ENCODE measurements at places on chromosomes 12 and 14. TPM values are rescaled to one million over a fixed set of nuclear protein-coding genes. Genes with fewer than 3 reads are reported as not detected.
A peak's percentile ranks its signal among the peaks of the same experiment; 100 is the strongest.

DNA sequence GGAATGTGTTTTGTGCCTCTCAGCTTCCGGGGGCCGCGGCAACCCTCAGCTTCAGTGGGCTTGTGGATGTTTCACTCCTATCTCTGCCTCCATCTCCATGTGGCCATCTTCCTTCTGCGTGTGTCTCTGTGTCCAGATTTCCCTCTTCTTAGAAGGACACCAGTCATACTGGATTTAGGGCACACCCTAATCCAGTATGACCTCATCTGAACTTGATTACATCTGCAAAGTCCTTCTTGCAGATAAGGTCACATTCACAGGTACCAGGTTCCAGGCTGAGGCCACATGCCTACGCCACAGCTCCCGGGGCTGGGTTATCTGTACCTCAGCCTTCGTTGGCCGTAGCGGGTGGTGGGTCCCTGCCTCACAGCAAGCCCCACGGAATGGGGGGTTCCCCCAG lies 68.9 kb downstream of the ZNF664 start:
- no peak for DNase-seq

The SIRT4 gene
- 3.8 TPM for total RNA-seq

The NOVA1 gene
- total RNA-seq = 18.7 TPM

- no peak for DNase-seq
Observed at GRCh38 chr14:104292084-104292970, 153.9 kb downstream of the KIF26A start.

DNA sequence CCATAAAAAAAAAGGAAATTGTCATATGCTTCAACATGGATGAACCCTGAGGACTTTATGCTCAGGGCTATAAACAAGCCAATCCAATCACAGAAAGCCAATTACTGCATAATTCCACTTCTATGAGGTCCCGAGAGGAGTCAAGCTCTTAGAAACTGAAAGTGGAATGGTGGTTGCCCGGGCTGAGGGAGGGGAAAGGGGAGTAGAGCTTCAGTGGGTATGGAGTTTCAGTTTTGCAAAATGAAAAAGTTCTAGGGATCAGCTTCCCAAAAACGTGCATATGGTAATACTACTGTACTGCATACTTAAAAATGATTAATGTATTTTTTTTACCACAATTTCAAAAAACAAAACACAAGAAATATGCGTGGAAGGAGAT lies 52.0 kb downstream of the RNF34 start:
- DNase-seq = no peak

DNA sequence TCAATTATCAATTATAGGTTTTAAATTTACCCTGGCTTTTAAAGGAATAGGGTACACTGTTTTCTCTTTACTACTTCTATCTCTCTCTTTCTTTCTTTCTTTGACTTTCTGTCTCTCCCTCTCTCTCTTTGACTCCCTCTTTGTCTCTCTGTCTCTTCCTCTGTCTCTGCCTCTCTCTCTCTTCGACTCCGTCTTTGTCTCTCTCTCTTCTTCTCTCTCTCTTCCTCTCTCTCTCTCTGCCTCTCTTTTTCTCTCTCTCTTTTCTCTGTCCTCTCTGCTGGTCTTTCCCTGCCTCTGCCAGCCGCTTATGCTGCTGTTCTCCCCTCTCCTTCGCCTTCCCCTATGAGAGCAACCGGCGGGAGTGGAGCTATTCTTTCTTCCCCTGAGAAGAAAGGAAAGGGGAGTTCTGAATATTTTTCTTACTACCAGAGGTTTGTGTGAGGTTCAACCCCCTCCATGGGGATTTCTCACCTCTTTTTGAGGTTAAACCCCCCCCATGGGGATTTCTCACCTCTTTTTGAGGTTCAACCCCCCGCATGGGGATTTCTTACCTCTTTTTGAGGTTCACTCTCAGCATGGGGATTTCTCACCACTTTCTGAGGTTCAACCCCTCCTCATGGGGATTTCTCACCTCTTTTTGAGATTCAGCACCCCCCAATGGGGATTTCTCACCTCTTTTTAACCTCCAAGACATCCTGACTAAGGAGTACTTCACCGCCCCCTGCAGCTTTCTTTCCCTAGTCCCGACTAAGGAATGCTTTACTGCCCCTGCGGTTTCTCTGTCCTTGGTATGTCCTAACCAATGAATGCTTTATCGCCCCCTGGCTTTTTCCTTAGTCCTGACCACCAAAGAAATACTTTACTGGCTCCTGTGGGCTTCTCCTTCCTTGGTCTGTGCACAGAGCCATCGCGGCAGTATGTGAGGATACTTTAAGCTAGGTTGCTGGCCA lies 27.4 kb upstream of the DDHD1 start:
- no peak for DNase-seq

DNA sequence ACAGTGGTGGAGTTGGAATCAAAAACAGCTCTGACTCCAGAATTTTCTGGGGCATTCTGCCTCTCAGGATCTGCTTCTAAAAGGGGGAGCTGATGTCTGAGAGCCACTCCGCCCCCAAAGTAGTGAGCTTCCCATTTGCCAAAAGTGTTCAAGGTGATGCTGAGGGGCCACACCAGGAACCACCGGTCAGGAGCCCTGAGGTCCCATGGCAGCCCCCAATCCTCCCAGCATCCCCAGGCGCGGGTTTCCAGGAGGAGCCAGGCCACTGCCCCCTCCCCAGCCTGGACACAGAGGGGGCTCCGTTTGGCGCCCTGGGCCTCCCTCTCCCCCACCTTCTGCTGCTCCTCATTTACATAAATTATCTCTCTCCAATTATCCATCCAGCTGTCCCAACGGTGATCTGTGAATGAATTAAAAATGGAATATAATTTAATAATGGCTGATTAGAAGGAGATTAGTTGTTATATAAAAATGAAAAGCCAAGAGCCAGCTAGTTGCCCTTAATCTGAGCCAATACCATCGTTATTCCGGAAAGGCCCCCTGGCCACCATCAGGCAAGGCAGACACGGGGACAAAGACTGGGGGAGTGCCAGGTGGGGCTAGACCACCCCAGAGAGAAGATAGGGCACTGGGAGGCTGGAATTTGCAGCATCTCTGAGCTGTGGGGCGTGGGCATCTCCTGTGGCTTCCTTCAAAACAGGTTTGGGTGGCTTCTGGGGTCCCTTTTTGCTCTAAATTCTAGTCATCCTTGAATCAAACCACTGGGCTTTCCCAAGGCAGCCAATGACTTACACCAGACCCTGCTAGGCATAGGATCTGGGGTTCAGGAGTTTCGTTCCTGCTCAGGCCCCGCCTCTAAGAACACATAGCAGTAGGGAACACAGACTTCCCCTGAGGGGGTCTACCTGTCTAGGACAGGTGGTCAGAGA lies 19.7 kb upstream of the VSX2 start:
- no peak for DNase-seq

The OR6S1 gene
- not detected for total RNA-seq

The PLEKHD1 gene
- 0.06 TPM for total RNA-seq

DNA sequence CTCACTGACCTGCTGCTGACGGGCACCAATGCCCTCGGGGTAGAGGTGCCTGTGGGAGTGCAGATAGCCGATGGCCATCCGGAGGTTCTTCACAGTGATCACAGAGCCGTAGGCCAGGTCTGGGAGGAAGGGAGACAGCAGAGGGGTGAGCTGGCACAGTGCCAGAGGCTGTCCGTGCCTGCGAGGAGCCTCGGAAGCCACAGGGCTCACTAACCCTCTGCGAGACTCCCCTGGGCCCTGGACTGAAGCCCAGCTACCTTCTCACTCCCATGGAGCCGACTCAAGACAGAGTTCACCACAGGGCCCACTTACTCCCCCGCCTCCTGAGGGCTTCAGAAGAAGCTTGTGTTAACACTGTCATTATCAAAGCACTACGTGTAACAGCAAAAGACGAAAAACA lies 24.5 kb downstream of the POMT2 start:
- DNase-seq = no peak

- no peak for DNase-seq
Observed at GRCh38 chr12:125606312-125606711, 541.1 kb downstream of the AACS start.

GRCh38 chr14:43503508-43503907 lies 1003.6 kb downstream of the FSCB start:
- no peak for DNase-seq

DNA sequence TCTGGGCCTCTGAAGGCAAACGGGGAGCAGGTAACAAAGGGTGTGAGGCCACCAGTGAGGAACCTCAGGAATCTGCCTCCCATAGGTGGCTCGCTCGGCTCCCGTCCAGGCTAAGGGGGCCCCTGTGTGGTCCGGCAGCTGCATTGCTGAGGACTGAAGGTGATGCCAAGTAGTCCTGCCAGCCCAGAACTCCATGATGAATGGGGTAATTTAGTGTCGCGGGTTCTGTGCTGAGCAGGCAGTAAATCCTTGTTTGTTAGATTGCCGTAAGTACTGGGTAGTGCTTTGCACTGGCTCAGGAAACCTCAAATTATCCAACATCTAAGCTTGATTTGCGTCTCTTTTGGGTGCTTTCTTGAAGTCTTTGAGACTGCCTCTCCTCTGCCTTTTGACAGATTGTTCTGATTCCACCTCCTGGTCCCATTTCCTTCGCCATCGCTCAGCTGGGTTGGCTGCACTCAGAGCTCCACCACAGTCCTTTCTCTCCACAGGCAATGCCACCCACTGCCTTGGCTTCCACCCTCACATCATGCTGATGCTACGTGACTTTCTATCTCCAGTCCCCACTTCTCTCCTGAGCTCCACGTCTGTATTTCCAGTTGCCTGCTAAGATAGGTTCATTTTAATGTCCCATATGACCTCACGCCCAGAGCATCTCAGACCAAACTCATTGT lies 392.0 kb downstream of the FUT8 start:
- no peak for DNase-seq

DNA sequence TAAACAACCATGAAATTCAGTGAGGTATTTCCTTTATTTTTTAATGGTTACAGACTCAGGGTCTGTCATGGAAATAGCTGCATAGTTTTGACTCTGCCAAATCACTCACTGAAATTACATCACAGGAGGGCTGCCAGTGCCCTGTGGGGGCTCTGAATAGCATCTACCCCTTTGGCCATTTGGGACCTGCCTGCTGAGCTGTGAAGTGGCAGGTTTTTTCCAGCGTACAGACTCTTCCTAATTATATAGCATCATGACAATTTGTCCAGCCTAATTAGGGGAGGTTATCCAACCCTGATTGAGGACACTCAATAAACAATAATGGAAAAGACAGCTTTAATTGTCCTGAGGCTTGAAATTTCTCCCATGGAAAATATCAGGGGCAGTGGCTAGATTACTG lies 1.8 kb upstream of the COCH start:
- DNase-seq = no peak

The BCL2L14 gene
- total RNA-seq = 13.5 TPM

DNA sequence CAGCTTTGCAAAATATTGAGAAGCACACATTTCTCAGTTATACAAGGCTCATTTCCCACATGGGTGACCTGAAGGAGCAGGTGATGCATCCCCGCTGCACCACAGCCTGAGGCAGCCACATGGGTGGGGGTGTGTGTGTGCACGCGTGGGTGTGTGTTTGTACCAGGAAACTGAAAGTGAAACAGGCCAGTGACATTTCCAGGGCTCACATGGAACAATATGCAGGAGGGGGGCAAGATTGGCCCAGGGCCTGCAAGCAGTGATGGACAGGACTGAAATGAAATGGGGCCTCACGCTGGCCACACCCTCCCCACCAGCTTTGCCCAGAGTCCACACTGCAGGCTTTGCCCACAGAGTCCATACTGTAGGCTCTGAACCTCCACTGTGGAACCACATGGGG lies 154.2 kb upstream of the PARP11 start:
- DNase-seq = no peak

GRCh38 chr12:128322341-128322740 lies 55.4 kb downstream of the TMEM132C start:
- DNase-seq = no peak

GRCh38 chr12:47079981-47080724 lies 394 bp upstream of the AMIGO2 start:
- DNase-seq = peak; percentile 50

The TMEM119 gene
- total RNA-seq = 10.6 TPM

The MNAT1 gene
- 26.1 TPM for total RNA-seq

The CEBPE gene
- total RNA-seq = 0.20 TPM

DNA sequence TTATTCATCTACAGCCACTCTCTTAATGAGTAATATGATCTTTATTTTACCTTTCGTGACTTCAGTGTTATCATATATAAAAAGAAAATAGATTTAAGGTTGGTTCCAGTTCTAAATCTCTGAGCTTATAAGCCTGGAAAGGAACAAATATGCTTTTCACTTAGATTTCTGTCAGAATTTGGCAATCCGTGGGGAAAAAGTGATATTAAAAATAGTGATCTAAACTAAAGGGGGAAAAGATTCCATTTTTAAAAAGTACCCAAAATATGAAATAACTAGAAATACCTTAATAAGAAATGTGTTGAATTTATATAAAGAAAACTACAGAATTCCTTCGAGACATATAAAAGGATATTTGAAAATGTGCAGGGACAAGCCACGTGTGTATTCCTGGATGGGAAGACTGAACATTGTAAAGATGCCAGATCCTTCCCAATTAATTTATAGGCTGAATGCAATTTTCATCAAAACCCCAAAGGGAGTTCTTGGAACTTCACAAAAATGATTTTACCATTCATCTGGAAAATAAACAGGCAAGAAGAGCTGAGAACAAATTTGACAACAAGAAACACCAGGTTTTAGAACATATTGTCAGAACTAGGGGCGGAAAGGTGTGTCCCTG lies 142.5 kb downstream of the EFCAB11 start:
- DNase-seq = no peak

GRCh38 chr12:93370947-93371346 lies 6.8 kb upstream of the NUDT4 start:
- no peak for DNase-seq

DNA sequence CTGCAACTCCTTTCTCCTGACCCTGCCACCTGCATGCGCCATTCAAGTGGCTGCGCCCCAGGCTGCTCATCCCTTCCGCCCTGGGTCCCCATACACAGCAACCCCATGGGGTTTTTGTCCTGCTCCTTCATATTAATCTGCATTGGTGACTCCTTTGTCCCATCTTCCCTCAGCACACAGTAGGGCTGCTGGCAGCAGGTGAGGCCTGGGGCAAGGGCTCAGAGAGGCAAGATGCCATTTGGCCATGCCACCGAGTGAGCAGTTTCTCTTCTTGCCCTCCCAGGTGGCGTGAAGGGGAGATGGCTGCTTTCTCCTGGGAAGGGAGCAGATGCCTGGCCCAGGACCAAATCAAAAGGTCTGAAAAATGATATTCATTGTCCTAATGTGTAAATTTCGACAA lies 9.1 kb downstream of the RTL1 start:
- DNase-seq = no peak

DNA sequence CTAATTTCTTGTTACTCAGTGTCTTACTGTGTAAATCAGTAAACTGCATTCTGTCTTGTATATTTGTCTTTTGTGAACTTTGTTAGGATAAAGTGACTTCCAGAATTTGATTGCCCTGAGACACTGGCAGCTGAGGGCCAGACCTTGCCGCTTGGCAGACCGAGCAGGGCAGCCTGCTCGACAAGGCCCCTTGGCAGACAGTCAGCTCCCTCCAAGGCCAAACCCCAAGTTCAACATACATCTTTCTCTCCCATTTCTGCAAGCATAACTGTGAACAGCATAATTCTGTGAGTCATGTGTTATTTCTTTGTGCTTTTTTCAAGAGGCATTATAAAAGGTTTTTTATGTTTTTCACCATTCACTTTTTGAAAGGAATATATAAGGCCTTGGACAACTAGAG lies 39.2 kb upstream of the BMAL2 start:
- peak; percentile 50 for DNase-seq
